Activated CD4-positive, alpha-beta T cell treated with anti-CD3 and anti-CD28 coated beads for 1 hour (primary cell): ENCODE measurements at places on chromosomes 5 and 9.

GRCh38 chr5:173547579-173547978, 68.9 kb downstream of the BOD1 start:
- no peak for DNase-seq

DNA sequence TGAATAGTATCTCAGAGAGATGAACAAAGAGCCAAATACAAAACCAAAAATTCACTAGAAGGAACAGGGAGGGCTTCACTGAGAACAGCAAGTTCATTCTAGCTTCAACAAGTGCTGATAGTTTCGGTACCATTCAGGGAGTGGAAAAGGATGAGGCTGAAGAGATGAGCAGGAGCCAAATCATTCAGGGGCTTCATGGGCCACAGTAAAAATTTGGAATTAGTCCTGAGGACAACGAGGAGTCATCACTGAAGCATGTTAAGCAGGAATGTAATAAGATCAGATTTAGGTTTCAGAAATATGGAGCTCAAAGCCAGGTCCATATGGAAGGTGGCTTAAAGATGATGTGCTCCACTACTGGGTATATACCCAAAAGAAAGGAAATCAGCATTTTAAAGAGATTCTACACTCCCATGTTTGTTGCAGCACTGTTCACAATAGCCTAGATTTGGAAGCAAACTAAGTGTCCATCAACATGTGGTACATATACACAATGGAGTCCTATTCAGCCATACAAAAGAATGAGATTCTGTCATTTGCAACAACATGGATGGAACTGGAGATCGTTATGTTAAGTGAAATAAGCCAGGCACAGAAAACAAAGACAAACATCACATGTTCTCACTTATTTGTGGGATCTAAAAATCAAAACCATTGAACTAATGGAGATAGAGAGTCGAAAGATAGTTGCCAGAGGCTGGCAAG, 36.2 kb downstream of the SPOCK1 start:
- DNase-seq: no peak

- no peak for DNase-seq
Observed at GRCh38 chr9:107112707-107113243, 170.3 kb upstream of the RAD23B start.

DNA sequence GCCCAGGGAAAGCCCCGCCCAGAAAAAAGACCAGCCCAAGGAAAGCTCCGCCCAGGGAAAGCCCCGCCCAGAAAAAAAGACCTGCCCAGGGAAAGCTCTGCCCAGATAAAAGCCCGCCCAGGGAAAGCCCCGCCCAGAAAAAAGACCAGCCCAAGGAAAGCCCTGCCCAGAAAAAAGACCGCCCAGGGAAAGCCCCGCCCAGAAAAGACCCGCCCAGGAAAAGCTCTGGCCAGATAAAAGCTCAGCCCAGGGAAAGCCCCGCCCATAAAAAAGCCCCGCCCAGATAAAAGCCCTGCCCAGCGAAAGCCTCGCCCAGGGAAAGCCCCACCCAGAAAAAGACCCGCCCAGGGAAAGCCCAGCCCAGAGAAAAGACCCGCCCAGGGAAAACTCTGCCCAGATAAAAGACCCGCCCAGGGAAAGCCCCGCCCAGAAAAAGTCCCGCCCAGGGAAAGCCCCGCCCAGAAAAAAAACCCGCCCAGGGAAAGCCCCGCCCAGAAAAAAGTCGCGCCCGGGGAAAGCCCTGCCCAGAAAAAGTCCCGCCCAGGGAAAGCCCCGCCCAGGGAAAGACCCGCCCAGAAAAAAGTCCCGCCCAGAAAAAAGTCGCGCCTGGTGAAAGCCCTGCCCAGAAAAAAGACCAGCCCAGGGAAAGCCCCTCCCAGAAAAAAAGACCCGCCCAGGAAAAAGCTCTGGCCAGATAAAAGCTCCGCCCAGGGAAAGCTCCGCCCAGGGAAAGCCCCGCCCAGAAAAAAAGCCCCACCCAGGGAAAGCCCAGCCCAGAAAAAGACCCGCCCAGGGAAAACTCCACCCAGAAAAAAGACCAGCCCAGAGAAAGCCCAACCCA, 11.9 kb downstream of the GRIN1 start:
- no peak for DNase-seq

DNA sequence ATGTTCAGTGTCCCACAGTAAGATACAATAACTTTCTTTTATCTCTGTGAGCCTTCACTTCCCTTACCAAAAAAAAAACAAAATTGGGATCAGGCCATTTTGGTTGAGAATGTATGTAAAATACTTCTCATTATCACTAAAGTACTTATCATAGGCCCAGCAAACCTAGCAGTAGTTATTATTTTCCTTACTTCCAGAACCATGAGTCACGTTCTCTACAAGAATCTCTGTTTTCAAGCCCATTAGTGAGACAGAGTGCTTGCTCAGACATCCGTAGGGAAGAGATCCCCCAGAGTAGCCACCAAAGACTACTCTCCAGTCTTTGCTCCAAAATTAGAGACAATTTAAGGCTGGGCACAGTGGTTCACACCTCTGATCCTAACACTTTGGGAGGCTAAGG, 103.9 kb upstream of the NR5A1 start:
- no peak for DNase-seq

DNA sequence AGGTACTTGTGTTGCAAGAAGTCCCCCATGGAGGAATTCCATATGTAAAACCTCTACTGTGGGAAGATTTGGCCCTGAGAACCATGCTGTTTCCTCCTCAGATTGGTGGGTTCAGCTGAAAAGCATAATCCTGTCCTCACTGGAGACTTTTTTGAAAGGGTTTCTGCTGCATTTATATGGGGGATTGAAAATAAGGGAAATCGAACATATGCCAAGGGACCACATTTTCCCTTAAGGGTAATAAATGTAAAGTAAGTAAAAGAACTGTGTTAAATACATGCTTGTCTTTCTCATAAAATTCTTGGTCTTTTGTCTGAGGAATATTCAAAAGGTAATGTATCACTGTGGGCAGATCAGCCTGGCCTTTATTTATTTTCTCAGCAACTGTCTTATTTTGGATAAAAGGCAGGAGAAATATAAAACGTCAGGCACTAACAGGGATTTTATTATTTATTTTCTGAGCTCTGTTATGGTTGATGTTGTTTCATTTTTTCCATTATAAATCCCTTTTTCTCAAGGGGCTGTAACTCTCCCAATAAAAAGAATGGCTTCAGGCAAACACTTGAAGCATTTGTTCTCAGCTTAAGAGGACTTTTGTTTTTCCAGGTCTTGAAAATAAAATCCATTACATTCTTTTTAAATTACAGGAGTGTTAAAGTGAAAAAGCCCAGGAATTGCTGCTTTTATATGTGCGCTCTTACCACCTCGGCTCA, 131.4 kb downstream of the FGF10 start:
- no peak for DNase-seq

- no peak for DNase-seq
Observed at GRCh38 chr5:51181208-51181894, 201.9 kb upstream of the ISL1 start.

DNA sequence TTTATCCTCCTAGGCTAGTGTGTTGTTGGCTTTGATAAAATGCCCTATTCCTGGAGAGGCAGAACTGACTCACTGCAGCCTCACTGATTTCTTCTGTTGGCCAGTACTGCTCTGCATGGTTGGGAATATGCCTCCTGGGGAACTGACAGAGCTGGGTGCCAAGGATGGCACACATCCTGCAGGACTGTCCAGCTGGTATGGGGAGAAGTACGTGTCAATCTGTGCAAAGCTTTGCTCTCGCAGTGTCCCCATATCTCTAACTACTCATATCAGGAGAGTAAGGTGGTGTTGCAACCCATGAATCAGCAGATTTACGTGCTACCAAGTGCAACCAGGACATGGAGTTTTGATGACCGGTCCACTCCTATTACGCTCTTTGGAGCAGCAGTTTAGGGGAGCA, 74.7 kb downstream of the TEK start:
- DNase-seq: no peak

GRCh38 chr9:76521906-76522305, 62.9 kb downstream of the GCNT1 start:
- DNase-seq: no peak

GRCh38 chr5:103451261-103451660, 111.3 kb downstream of the NUDT12 start:
- no peak for DNase-seq

GRCh38 chr5:58322453-58322852, 137.4 kb downstream of the PLK2 start:
- no peak for DNase-seq

- no peak for DNase-seq
Observed at GRCh38 chr5:2148312-2149194, 265.8 kb upstream of the IRX4 start.

GRCh38 chr9:71271602-71272001, 150.2 kb upstream of the TRPM3 start:
- no peak for DNase-seq

DNA sequence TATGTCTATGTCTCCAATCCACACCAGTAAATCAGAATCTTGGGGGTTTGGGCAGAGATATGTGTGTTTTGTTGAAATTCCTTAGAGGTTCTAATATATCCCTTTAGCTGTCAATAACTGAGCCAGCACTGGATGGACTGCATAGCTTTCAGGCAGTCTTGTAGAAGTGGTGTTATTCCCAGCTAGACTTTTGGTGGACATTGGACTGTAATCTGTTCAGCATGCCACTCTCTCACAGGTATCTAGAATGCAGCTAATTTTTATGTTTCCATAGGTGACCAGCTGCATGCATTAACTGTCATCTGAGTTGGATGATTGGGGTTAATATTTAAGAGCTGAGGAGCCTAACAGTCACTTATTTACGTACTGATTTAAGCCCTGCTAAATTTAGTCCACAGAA, 45.1 kb upstream of the IL13 start:
- DNase-seq: no peak

GRCh38 chr5:159827861-159828260, 88.4 kb upstream of the ADRA1B start:
- DNase-seq: no peak

DNA sequence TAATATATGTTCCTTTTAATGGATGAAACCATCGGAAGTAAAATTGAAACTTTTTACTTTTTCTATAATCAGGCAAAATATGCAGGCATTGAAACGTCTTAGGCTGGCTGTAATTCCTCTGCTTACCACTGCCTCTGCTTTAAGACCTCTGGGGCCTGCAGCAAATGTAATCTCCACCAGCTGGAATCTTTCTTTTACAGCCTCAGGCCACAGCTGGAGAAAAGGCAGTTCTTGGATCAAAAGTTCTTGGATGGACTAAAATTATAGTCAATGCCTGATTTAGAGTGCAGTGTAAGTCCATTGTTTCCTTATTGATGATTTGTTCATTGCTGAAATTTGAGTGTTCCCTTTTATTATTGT, 396.7 kb downstream of the KCTD16 start:
- no peak for DNase-seq

DNA sequence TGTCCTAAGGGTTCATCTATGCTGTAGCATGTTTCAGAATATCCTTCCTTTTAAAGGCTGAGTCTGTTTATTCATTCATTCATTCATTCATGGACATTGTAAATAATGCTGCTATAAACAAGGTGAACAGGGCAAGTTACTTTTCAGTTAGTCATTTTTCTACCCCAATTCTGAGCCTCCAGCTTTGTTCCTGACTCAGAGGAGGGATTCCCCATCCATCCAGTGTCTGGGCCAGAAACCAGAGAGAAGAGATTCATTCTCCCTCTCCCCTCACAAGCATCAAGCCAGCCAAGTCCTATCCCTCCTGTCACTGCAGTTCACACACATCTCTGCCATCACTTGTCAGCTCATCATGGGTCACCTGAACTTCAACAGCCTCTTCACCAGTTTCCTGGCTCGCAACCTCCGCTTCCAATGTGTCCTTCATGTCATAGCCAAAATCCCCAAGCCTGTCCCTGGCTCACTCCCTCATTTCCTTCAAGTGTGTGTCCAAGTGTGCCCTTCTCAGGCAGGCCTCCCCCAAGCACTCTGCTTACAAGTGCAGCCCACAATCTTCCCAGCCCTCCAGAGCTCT, 203.0 kb downstream of the TTLL11 start:
- no peak for DNase-seq

- DNase-seq: no peak
Observed at GRCh38 chr5:72383726-72384125, 63.6 kb downstream of the PTCD2 start.

DNA sequence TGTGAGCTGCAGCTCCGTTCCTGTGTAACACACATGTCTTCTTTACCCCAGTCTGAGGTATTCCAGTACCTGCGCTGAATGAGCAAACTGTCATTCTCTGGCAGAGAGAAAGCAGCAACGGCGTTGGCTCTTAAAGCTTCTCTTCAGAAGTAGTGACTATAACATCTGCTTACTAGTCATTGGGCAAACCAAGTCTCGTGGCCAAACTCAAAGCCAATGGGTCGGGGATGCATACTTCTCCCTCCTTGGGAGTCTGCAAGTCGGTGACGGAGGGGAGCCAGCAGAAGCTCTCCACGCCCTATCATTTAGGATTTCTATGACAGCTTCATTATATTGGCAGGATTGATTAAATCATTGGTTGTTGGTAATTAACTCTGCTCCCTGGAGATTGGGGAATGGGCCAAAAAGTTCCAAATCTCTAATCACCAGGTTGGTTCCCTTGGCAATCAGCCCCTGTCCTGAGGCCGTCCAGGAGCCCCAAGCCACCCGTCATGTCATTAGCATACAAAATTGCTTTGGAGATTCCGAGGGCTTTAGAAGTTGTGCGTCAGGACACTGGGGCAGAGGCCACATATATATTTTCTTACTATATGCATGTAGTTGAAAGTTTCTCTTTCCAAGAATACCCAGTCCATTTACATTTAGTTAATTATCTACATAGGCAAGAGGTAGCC, 44.9 kb downstream of the ZNF354A start:
- no peak for DNase-seq

DNA sequence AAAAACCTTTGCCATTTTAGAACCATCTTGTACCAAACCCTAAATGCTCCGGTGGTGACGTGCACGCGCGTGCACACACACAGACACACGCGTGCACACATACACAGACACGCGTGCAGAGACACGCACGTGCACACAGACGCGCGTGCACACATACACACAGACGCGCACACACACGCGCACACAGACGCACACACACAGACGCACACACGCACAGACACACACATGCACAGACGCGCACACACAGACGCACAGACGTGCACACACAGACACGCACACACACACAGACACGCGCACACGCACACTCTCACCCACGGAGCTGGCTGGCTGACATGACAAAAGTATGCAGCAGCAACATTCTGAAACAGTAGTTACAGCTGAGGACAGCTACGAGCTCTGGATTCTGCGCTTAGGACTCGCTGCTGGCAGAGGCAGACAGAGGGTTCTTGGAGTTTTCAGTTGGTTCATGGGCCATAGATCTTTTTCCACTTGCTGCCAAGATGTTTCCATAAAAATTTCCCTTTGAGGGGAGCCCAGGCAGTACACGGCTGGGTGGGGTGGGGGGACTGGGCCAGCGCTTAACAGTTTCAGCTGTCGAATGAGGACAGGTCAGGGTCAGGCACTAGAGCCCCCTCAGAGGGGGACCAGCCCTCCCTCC, 46.2 kb upstream of the UBAC1 start:
- no peak for DNase-seq

- DNase-seq: no peak
Observed at GRCh38 chr5:6827526-6828219, 114.4 kb downstream of the TENT4A start.
